Natural killer cell treated with Interleukin-12 subunit alpha and Interleukin-12 subunit beta and Interleukin-15 and Interleukin-18, amount 100 ng/mL, for 72 hours (primary cell): ENCODE measurements at places on chromosomes 5 and 9. TPM values are rescaled to one million over a fixed set of nuclear protein-coding genes. Genes with fewer than 3 reads are reported as not detected.

- H3K27me3 ChIP-seq: peaks cover 47% of the 10 kb centered on the region
- H3K4me3 ChIP-seq: no peak overlapping the region
- H3K36me3 ChIP-seq: no peaks in the 10 kb centered on the region
- no peak overlapping the region for H3K27ac ChIP-seq
- no peak for DNase-seq
These were observed 230.8 kb downstream of the AGTPBP1 start for GRCh38 chr9:85510830-85511504.

DNA sequence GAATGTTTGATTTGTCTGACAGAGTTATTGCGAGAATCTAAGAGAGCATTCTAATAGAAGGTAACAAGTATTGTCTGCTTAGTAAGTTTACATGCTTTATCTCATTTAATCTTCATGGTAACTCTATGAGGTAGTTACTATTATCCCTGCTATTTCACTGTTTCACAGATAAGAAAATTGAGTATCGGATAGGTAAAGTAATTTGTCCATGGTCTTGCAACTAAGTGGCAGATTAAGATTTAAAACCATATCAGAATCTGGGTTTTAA lies 118.2 kb downstream of the SNCAIP start:
- H3K4me1 ChIP-seq: no peaks in the 10 kb centered on the region
- no peak overlapping the region for H3K27ac ChIP-seq
- no peak for DNase-seq

The IFNE gene
- total RNA-seq: not detected

The RNF180 gene
- not detected for total RNA-seq
